ENCODE measurements at places on chromosomes 12 and 14.

DNA sequence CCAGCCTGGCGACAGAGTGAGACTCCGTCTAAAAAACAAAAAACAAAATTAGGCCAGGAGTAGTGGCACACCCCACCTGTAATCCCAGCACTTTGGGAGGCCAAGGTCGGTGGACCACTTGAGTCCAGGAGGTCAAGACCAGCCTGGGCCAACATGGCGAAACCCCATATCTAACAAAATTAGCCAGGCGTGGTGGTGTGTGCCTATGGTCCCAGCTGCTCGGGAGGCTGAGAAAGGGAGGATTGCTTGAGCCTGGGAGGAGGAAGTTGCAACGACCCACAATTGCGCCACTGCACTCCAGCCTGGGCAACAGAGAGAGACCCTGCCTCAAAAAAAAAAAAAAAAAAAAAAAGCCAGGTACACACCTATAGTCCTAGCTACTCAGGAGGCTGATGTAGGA lies 37.0 kb downstream of the KDM2B start:
- no peak for DNase-seq

GRCh38 chr14:54261283-54261682 lies 135.5 kb upstream of the CDKN3 start:
- no peak for DNase-seq

- no peak for DNase-seq
Observed at GRCh38 chr14:54908190-54908589, 5.6 kb upstream of the GCH1 start.

DNA sequence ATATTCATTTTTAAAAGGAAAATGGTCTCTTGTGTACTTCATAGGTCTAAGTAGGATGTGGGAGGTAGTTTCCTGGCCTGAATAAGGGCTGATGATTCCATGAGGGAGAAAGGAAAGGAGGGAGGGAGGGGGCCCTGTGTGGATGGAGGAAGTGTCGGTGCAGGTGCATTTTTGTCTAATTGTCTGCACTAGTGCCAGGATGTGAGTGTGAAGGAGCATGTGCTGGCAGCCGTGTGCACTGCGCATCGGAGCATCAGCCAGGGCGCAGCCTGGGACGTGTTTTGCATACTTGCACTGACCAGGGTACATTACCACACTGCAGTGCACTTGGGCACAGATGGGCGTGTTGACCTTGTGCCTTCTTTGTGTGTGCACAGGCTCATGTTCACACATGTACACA lies 29.2 kb downstream of the SMUG1 start:
- no peak for DNase-seq

DNA sequence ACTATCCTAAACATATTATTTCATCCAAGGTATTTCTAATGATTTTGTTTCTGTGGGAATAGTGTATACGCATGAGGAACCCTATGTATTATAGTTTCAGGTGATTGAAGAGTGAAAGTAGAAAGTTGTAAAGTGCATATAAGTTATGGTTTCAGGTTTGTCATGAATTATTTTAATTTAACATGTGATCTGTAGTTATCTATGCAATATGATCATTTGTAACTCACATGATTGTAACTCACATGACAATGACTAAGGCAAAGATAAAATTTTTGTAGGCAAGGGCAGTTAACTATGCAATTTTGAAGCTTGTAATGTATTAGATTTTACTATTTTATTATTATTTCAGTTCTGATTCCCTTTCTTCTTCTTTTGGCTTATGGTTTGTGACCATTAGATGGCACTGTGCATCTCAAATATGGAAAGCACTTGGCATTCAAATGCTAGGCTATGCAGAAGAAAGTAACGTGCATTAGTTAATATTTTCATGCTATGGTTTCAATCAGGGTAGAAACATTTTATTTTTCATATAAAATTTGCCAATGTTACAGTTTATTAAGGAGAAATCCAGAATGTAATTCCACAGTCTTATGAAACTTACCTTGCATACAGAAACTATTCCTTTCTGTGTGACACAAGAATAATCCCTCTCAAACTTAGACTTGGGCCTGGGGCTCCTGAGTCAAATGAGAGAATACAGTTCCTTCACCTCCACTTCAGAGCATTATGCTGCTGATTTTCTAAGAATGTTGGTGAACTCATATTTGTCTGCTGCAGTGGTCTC lies 15.8 kb upstream of the TMEM30B start:
- DNase-seq: no peak

DNA sequence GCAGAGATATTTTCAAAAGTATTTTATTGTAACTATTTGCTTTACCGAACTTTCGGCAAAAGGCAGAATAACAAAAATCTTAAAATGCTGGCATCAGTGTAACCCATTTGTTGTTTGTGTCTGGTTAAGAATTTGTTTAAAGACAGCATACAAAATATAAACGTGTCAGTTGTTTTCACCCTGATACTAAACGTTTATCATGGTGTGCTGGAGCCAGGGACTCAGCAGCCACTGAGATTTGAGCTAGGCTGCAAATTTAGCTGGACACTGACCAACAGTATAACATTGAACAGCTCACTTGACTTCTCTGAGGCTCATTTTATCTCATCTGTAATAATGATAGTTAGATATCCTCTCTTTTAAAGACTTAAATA lies 183.7 kb downstream of the TMTC3 start:
- no peak for DNase-seq

DNA sequence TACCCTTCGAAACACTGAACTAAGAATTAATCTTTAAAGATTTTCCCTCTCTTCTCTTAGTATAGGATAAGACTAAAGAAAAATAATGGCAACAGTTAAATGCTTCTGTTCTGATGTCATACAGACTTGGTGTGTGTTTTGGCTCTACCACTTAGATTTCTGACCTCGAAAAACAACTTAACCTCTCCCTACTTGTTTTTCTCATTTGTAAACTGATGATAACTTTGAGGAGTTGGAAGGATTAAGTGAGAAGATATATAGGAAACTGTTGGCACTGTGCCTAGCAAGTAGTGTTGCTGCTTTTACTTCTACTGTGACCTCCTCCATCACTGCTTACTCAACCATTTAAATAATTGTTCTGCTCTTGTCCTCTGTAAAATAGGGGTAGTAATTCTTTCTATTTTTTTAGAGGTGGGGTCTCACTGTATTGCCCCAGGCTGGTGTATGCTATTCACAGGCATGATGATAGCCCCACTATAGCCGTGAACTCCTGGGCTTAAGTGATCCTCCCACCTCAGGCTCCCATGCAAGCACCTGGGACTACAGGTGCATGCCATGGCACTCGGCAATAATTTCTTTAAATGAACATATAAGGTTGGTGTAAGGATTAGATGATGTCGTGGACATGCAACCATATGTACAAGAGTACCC lies 22.4 kb downstream of the PALS1 start:
- no peak for DNase-seq

DNA sequence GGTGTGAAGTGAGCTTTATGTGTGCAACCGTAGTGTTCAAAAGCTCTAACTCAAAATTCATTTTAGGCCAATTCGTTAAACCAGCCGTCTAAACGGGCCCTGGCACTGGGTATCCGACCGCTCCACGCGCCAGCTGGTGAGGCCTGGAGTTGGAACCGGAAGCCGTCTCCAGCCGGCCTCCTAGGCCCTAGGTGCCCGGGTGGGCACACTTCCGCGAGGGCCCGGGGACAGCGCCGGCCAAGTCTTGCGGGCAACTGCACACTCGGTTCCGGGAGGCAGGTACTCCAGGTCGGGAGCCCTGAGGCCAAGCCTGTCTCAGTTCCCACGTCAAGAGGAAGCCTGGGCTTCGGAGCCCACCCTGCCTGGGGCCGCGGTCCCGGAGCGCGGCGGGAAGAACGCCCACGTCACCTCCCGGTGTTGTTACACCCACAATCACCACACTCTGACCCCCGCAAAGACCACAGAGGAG lies 16.2 kb downstream of the OTX2 start:
- DNase-seq: no peak

GRCh38 chr12:82873951-82874350 lies 187.2 kb downstream of the TMTC2 start:
- DNase-seq: no peak

- peak; percentile 80 for DNase-seq
Observed at GRCh38 chr14:99266181-99267178, 5.5 kb downstream of the BCL11B start.

- no peak for DNase-seq
Observed at GRCh38 chr12:127579446-127579845, 687.5 kb upstream of the TMEM132C start.

DNA sequence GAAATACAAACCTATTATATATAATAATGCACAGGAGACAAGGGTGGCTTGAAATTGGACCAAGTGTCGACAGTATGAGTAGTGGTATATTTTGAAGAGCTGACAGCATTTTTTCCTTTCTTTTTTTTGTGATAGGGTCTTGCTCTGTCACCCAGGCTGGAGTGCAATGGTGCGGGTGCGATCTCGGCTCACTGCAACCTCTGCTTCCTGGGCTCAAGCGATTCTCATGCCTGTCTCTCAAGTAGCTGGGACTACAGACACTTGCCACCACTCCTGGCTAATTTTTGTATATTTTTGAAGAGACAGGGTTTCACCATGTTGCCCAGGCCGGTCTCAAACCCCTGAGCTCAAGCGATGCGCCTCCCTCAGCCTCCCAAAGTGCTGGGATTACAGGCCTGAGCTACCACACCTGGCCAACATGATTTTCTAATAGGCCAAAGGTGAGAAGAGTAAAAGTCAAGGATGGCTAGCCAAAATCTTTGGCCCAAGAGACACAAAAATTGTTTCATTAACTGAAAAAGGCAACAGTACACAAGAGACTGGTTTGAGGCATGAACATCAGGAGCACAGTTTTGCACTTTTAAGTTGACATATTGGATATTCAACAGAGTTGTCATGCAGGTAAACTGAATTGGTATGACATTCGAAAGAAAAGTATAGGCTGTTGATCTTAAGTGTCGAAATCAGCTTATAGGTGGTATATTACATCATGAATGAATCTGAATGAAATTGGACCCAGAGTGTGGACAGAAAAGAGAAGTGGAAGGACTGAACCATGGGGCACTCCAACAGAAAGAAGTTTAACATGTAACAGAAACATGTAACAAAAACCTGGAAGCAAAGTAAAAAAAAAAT lies 12.5 kb downstream of the HNRNPC start:
- DNase-seq: no peak

DNA sequence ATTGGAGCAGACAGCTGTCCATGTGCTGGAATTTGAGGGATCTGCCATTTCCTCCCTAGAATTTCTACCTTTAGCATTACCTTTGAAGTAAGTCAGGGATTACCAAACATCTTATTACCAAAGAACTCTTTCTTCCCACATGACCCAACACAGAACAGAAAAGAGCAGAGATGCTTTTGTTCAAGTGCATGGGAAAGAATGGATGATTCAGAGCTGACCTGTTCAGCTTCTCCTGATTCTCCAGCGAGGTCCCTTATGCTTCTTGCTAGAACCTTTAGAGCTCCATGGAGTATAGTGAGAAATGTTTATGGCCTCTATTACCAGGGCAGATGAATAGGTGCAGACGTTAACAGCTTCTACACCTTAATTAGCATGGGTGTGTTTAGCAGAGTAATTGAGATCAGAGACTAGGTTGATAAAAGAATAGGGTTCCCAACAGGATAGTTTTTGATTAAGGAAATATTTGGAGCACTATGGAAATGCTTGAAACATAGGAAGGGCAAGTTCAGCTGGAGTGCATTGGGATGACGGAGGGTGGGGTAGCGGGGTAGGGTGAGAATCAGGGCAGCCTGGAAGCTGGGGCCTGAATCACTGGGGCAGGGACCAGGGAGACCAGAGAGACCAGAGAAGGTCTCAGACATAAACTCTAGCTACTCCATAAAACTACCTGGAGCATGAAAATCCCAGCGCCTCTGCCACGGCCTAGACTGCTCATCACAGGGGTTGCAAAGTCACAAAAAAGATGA lies 223.7 kb downstream of the CACNA1C start:
- DNase-seq: no peak

DNA sequence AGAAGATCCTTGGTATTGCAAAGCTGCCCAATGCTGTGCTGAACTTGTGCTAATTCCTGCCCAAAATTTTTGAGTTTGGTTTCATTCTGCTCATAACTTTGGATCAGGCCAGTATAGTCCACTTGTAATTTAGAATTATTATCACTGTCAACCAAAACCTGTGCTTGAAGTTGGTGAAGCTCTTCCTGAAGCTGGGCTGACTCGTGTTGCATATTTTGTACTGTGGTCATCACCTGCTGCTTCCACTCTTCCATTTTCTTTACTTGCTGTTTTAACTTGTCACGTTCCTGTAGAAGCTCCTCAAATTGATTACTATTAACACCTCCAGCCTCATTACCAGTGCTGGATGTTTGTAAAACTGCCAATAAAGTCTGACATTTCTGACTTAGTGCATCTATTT lies 35.8 kb downstream of the TRIP11 start:
- no peak for DNase-seq

DNA sequence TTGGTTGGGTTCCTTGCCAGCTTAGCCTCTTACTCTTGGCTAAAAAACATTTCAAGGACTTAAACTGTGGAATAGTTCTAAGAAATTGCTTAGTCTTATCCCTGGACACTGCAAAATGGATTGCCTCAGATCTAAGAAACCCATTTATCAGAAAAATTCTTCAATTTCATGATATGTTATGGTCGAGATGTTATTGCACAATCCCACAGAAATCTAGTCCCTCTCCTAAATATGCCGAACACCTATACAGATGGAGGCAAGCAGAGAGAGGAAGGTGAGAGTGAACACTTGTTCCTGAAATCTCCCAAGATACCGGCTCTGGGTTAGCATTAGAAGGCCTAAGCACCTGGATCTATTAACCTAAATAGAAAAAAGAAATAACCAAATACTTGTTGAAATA lies 267.2 kb downstream of the PAWR start:
- DNase-seq: no peak

DNA sequence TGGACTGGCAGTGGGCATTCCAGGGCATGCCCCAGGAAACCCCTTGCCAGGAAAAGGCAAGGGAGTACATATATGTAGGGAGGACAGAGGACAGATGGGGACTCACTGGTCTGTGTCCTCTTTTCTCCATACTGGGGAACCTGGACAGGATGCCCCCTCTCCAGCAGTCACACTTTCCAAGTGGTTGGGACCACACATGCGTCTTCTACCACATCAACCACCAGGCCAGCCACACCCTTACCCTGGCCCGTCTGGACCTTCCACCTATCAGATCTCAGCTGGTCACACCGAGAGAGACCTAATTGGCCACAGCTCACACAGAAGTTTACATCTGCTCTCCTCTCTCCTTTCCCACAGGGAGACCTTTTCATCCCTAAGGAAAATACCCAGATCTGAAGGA lies 8.3 kb downstream of the ANKRD33 start:
- no peak for DNase-seq

DNA sequence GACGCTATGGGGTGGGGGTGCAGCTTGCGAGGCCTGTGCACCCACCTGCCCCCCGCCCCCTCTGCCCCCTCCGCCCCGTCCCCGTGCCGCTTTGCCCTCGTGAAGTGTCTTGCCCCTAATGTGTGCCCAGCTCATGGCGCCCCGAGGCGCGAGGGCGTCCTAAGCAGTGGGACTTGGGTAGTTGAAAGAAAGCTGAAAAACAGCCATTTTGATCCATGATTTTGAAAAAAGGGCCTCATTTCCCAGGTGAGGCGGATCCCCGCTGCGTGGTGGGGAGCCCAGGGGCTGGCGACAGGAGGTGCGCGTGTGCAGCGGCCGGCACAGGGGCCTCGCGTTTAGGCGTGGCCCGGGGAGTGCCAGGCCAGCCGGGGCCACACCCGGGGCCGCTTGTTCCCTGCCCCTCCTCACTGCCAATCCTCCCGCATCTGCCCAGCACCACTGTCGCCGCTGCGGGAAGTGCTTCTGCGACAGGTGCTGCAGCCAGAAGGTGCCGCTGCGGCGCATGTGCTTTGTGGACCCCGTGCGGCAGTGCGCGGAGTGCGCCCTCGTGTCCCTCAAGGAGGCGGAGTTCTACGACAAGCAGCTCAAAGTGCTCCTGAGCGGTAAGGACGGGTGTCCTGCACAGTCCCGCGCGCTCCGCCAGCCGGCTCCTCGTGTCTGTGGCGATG lies 11.8 kb downstream of the ZFYVE21 start:
- no peak for DNase-seq

Measured in stimulated activated CD4-positive, alpha-beta T cell treated with anti-CD3 and anti-CD28 coated beads, TNF-alpha, amount 100 ng/mL, for 24 hours (primary cell).